ENCODE measurements at places on chromosomes 6 and 20. TPM values are rescaled to one million over a fixed set of nuclear protein-coding genes. Genes with fewer than 3 reads are reported as not detected.

Gene EMILIN3
- not detected for total RNA-seq

Gene ZC2HC1B
- total RNA-seq, result not detected

Gene CFAP206
- 0.86 TPM for total RNA-seq

Gene EFCAB8
- 0.32 TPM for total RNA-seq

Gene SLC22A16
- not detected for total RNA-seq

Gene OR12D3
- total RNA-seq, result not detected

Gene XRN2
- total RNA-seq, result 90.2 TPM

Gene TBC1D7
- total RNA-seq, result 23.7 TPM

Data from fibroblast of villous mesenchyme (primary cell).